ENCODE measurements at places on chromosomes 1 and 21. TPM values are rescaled to one million over a fixed set of nuclear protein-coding genes. Genes with fewer than 3 reads are reported as not detected.

The HSD3B1 gene
- 0.75 TPM for total RNA-seq

The TDRD10 gene
- 3.3 TPM for total RNA-seq

The EDN2 gene
- total RNA-seq = 5.3 TPM

The TSTD1 gene
- 79.8 TPM for total RNA-seq

The PPFIA4 gene
- 2.4 TPM for total RNA-seq

The GPR37L1 gene
- total RNA-seq = 0.10 TPM

The GJA5 gene
- 5.0 TPM for total RNA-seq

The NES gene
- 42.4 TPM for total RNA-seq
